ENCODE measurements at places on chromosomes 1 and 21.

GRCh38 chr1:50559421-50559820 is 136.2 kb upstream of the DMRTA2 start:
- no peak for DNase-seq

- DNase-seq = no peak
Measured at GRCh38 chr1:186325239-186325638, 49.8 kb downstream of the TPR start.

- DNase-seq = no peak
Measured at GRCh38 chr1:46183926-46184557, 7.8 kb upstream of the P3R3URF start.

GRCh38 chr1:24084050-24084449 is 27.9 kb downstream of the MYOM3 start:
- no peak for DNase-seq

- no peak for DNase-seq
Measured at GRCh38 chr1:247111700-247112478, 7.7 kb upstream of the ZNF669 start.

DNA sequence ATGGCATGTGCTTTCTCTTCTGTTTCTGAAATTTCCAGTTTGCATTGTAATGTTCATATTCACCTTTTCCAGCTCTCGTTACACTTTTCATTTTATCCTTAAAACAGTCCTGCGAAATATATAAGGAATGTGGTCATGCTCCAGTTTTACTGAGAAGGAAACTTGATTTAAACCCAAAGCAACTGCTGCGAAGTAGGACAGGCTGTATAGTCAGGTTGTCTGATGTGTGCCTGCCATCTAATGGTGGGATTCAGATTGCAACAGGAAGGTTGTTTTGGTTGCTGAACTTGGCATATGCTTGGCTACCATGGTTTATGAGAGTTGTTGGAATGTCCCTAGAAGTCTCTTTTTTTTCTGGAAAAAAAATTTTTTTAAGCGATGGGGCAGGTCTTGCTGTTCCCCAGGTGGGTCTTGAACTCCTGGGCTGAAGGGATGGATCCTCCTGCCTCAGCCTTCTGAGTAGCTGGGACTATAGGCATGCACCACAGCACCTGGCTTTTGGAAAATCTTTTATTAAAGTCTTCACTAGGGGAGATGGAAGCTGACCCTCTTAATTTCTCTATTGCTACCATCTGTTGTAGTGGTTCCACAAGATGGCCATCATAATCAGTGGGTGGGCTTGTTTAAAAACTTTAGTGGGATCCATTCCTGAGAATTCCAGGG is 86.9 kb downstream of the UCK2 start:
- peak; percentile 68 for DNase-seq

- DNase-seq = no peak
Measured at GRCh38 chr1:109749221-109749620, 8.4 kb upstream of the GSTM3 start.

DNA sequence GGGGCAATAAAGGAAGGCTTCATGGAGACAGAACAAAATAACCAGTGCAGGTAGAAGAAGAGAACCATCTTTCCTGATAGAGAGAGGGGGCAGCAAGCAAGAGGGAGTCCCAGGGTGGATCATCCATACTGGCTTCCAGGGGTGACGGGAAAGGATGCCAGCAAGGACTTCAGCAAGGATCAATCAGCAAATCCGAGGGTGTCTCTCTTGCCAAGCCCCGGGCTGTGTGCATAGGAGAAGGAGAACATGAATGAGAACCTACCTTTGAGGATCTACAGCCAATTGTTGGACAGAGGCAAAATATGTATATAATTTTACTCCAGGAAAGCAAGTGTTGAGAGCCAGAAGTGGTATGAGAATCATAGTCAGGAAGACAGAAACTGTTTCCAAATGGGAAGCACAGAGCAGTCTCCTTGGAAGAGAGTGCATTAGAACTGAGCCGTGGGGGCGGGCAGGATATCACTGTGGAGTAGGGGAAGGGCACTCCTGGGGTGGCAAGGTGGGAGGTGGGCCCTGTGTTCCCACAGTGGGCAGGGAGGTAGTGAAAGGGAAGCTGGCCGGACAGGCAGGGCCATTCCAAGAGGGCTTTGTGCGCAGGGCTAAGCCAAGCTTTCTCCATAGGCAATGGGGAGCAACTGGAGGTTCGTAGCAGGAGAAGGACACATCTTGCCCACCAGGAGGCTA is 1.1 kb upstream of the S100A9 start:
- no peak for DNase-seq

DNA sequence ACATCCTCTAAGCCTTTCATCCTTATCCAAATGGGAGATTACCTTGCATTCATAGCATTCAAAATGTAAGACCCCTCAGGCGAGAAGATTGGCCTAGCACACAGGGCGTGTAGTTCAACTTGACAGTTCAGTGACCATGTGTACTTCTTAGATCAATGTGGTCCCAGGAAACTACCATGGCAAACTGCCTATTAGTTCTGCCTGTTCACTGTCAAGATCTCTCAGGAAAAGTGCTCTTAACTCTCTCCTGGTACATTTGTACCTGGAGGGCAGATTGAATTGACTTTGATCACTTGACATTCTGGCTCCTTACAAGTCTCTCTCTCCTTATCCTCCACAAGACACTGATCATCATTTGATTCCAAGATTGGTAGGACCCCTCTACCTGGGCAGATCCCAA is 122.4 kb downstream of the CDC7 start:
- no peak for DNase-seq

- DNase-seq = no peak
Measured at GRCh38 chr1:32869923-32870614, 643 bp downstream of the FNDC5 start.

DNA sequence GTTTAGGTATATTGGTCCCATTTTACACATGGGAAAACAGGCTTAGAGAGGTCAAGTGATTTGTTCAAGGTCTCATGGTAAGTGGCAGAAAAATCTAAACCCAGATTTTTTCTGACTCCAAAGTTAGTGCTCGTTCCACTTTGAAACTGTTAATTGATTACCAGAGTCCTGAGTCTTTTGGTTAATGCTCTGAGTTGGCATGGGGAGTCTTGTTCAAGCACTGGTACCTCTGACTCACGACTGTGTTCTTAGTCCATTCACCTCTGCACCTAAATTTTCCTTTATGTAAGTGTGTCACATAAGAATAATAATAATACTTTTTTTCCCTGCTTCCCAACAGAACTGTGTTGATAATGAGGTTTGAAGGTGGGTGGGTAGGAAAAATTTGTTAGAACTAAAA is 59.3 kb downstream of the VANGL2 start:
- no peak for DNase-seq

DNA sequence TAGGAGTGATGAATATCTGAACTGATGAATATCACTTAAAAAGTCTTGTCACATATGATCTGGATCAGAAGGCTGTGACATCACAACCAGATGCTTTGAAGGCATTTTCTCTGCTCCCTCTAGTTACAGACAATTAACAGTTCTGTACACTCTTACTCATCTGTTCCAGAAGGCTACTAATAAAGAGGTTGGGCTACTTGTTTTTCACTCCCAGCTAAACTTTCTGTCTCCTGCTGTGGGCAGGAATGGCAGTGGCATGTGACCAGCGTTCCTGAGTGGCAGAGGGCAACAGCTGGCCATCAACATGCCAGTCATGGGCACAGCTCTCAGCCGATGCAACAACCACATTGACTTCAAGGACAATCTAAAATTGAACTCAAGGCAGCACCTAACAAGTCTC is 66.7 kb downstream of the SLC45A1 start:
- DNase-seq = no peak

All from activated naive CD4-positive, alpha-beta T cell treated with anti-CD3 and anti-CD28 coated beads, Interleukin-2, amount 50 U/mL, for 72 hours (primary cell).